ENCODE measurements at places on chromosomes 16 and 17.

GRCh38 chr16:73915140-73915539, 381.5 kb upstream of the PSMD7 start:
- ATAC-seq, result no peak

DNA sequence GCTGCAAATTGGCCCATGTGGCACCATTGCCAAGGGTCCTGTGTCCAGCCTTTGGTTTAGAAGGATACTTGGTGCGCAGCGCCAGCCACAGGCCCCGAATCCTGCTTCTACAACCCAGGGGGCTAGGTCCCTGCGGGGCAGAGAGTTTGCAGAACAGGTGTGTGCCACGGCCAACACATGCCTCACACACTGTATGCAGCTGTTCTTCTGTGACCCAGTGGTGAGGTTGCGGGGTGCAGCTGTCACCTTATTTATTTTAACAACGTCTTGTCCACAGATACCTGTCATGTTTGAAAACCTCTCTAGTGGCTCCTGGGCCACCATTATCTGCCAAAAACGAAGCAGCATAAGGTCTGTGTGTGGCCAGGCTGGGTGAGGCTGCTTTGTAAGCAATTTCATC, 11.6 kb downstream of the CBFA2T3 start:
- no peak for ATAC-seq

DNA sequence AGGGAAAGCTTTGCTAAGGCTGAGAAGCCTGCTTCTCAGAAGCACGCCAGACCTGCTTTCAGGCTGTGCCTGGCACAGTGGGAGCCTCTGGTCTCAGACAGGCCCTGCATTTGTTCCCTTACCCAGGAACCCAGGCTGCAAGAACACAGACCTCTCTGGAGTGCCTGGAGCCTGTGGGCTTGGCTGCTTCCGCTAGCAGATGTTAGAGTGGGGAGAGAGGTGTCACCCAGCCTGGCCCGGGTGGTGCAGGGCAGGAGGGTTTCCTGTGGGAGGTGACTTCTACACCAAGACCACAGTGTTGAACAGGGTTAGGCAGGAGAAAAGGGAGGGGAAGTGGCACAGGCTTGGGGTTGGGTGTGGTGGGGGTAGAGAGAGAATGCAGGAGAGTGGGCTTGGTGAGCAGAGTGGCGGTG, 35.8 kb upstream of the ADGRG1 start:
- no peak for ATAC-seq

- ATAC-seq, result no peak
Measured at GRCh38 chr16:69712914-69713581, 13.3 kb downstream of the NQO1 start.

DNA sequence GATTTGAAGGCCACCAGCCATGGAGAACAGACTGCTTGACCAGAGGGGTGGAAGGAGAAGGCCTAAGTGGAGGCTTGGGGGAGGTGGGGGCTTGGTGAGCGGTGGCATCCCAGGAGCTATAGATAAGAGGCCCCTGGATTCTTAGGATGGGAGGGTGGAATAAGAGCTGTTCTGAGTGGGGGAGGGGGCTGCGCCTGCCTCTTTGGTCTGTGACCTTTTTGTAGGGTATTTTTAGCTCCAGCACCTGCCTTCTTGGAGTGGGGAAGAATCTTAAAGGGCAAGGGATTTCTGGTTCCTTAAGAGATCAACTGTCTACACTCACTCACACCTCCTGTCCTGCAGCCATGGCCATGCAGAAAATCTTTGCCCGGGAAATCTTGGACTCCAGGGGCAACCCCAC, 567 bp downstream of the ENO3 start:
- no peak for ATAC-seq

GRCh38 chr16:16021020-16021419, 71.6 kb downstream of the ABCC1 start:
- no peak for ATAC-seq

DNA sequence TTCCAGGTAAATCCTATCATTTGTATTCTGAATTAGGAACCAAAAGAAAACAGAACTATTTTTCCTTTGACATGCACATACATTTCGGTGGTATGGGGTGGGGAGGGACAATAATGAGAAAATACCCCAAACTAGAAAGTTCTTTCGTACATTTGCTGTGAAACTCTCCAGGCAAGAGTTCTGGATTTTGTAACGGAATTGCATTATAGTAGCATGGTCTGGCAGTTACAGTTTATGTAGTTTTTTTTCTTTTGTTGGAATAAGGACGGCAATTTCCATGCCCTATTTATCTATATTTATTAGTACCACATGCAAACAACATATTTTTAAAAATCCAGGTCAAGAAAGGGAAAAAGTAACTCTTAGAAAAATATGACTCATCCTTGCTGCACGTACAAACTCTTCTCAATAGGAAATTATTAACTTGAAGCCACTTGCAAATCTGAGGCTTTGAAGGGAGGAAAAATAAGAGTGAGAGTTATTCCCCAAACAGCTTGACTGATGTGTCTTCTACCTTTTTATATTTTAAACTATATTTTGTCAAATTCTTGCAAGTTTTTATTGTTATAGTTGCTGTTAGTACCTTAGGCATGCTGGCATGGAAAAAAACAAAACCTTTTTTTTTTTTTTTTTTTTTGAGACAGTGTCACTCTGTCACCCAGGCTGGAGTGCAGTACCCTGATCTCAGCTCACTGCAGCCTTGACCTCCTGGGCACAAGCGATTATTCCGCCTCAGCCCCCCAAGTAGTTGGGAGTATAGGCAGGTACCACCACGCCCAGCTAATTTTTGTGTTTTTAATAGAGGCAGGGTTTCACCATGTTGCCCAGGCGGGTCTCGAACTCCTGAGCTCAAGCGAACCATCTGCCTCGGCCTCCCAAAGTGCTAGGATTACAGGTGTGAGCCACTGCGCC, 69.3 kb downstream of the WWP2 start:
- ATAC-seq, result peak; percentile 58

GRCh38 chr16:69706256-69706974, 19.9 kb downstream of the NQO1 start:
- no peak for ATAC-seq

GRCh38 chr17:76048711-76049110, 21.6 kb upstream of the EVPL start:
- ATAC-seq, result peak; percentile 72

GRCh38 chr16:28161626-28162025, 50.1 kb downstream of the XPO6 start:
- no peak for ATAC-seq

GRCh38 chr16:19017179-19017578, 33.4 kb downstream of the TMC7 start:
- ATAC-seq, result no peak

DNA sequence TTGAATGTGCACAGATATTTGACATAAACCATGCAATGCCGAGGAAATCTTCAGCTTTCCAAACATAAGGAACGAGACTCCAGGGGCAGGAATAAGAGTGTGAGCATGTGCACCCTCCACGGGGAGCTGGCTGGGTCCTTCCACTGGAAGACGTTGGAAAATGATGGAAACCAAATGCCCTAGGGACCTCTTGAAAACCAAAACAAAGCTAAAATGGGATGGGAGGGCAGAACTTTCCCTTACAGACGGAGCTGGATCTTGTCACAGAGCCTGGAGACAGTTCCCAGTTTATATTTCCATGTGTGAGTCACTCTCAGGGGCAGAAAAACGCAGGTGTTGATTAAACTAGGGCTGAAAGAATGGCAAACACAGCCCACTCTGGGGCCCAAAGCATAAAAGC, 34.4 kb upstream of the DNAH17 start:
- ATAC-seq, result peak; percentile 40

GRCh38 chr17:31067691-31068184, 27.0 kb upstream of the NF1 start:
- ATAC-seq, result peak; percentile 80

GRCh38 chr17:80729761-80730160, 185.1 kb downstream of the RPTOR start:
- ATAC-seq, result no peak

GRCh38 chr17:28369684-28370034, 448 bp downstream of the VTN start:
- no peak for ATAC-seq

- ATAC-seq, result no peak
Measured at GRCh38 chr17:4818276-4818675, 11.3 kb downstream of the PLD2 start.

- ATAC-seq, result no peak
Measured at GRCh38 chr16:57870753-57871454, 68.6 kb upstream of the KIFC3 start.

DNA sequence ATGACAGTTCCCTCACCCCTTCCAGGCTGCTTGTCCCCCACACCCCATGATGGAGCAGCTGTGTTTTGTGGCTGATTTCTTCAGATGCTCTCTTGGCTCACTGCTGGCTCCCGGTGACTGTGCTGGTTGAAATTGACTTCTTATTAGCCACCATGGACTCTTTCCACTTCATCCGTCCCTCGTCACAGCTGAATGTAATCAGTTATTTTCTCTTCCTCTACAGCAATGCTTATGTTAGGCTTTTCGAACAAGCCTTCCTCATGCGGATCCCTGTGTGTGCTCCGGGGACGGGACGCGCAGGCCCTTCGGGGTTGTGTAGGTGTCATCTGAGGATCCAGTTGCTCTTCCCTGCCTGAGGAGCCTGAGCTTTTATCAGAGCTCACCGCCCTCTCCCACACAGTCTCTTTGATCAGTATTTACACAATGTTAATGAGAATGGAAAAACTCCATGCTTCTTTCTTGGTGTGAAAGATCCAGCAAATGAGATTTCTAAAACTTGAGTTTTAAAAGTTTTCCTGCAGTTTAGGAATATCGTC, 87.5 kb downstream of the RPTOR start:
- no peak for ATAC-seq

Data from SK-N-SH treated with all-trans-retinoic acid at 6 μM for 48 hours (cell line).